ENCODE measurements at places on chromosomes 1 and 21.

GRCh38 chr1:101460739-101461138, 223.9 kb downstream of the S1PR1 start:
- DNase-seq, result no peak

DNA sequence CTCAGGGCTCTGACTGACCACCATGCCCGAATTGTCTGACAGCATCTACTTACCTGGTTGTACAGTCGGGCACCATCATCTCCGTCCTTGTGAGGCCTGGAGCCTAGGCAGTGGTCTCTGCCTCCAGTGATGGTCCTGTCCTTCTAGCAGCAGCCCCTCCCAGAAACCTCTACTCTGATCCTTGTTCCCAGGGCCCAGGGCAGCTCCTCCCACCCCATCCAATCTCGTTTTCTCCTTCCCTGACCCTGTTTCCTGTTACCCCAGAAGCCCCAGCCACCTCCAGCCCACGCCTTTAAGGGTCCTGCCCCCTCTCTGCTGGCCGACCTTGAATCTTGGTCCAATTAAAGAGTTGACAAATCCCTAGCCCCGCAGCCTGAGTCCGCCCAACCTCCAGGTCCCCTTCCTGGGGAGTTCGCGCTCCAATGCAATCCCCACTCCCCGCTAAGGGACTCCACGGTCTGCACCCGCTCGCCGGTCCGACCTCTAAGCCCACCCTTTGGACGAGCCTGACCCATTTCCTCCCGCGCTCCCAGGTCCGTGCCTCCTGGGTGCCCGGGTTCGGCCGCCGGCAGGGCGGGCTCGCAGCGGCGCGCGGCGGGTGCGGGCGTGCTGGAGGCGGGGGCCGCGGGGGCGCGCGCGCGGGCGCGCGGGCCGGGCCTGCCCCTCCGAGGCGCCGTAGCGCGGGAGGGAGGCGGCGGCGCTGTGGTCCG, at the start of gene B4GALT2:
TSS of gene B4GALT2 (plus strand) at position 660 of the 710 bp plus-strand sequence. CDS start 1,951 bp downstream, outside the sequence.
- DNase-seq, result no peak

DNA sequence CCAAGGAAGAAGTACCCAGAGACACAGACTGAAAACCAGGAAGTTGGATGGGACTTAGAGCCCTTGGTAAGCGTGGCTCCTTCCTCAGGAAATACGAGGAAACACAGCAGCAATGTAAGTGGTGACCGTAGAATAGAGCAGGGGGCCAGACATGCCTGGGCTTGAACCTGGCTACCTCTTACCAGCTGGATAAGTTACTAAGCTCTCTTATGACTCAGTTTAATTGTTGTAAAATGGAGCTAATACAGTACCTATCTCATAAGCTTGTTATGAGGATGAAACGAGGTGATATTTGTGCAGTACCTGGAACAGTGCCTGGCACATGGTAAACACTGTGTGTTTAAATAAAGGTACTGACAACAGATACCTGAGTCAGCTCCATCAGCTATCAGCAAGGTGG, 19.2 kb downstream of the EBNA1BP2 start:
- no peak for DNase-seq

DNA sequence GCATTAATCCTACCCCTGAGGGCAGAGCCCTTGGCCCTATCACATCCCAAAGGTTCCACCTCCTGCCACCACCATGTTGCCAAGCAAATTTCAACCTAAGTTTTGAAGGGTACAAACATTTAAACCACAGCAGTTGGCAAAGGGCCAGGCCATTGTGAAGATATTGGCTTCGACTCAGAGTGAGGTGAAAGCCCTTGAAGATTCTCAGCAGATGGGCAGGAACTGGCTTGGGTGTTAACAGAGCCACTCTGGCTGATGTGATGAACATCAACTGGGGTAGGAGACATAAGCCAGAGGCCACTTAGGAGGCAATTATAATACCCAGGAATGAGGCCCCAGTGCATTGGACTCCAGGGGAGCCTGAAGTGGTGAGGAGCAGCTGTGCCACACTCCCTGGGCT, 207.7 kb upstream of the KAZN start:
- DNase-seq, result peak; percentile 74

- DNase-seq, result no peak
Observed at GRCh38 chr1:86419277-86419903, 4.6 kb upstream of the CLCA2 start.

DNA sequence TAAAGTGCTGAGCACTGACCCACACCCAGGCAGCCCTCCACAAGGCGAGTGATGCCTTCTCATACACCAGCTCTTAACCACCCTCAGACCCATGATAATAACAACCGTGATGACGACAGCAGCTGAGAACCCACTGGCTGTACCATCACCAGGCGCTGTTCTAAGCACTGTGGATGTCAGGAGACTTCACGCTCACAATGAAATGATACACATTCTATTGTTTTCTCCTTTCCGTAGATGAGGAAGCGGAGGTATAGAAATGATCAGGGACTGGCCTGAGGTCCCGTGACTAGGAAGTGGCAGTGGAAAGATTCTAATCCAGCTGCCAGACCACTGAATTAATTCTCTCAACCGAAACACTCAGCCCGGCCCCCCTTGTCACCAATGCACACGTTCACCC, 32.6 kb downstream of the SDC3 start:
- no peak for DNase-seq

- peak; percentile 27 for DNase-seq
Observed at GRCh38 chr1:72623299-72623708, 341.0 kb upstream of the NEGR1 start.

DNA sequence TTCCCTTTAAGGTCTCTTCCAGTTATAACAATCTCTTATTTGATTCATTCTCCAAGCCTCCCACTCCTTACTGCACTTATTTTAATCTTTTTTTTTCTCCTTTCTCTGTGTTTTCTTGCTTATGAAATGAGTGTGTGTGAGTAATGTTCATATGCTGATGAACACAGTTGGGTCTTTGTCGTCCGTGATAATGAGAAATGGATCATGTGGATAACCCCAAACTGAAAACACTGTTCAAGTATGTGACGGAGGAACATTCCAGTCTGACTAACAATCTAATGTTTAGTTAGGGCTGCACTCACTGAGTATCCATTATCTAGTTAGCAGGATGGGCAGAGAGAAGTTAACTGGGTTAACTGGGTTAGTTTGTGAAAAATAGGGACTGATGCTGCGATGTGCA, 253.1 kb upstream of the DUSP10 start:
- DNase-seq, result no peak

- no peak for DNase-seq
Observed at GRCh38 chr1:53112271-53112774, 30.1 kb downstream of the SLC1A7 start.

DNA sequence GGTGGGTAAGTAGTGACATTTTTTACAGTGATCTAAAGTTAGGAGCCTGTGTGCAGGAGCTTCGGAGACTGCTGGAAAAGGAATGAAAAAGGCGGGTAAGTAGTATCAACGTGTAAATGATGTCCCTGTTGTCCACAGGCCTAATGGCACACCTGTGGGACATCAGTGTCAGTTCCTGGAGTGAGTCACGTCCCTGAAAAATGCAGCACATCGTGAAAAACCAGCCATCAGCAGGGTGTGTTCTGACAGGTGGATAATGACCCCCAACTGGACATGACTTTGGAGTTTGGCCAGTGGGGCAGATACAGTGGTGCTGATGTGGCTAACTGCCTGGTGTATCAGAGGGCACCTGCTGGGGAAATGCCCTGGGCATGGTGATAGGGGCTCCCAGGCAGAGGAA, 12.0 kb upstream of the PRDM15 start:
- no peak for DNase-seq
